Activated CD4-positive, alpha-beta memory T cell treated with anti-CD3 and anti-CD28 coated beads for 36 hours (primary cell): ENCODE measurements at places on chromosomes 7 and 10. TPM values are rescaled to one million over a fixed set of nuclear protein-coding genes. Genes with fewer than 3 reads are reported as not detected.

DNA sequence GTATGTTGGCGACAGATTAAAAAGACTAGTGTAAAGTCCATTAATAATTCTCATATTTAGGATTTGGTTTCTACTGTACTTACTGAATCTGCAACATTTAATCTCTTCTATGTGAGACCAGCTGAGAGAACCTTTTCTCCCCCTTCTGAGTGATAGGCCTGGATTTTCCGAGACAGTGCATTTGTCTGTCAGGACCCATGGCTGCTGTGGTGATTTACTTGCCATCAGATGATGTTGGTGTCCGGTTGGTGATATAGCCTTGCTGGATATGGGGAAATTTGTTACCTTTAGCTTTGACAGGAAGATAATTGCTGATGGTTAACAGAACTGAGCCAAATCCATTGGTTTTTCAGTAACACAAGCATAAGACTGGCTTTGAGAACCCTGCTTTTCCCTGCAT lies 517.2 kb downstream of the LRMDA start:
- H3K27ac ChIP-seq = no peak overlapping the region
- no peak overlapping the region for H3K4me3 ChIP-seq
- H3K36me3 ChIP-seq = no peaks in the 10 kb centered on the region
- no peaks in the 10 kb centered on the region for H3K4me1 ChIP-seq
- DNase-seq = no peak

- H3K4me3 ChIP-seq = no peak overlapping the region
- H3K27me3 ChIP-seq = no peaks in the 10 kb centered on the region
- no peaks in the 10 kb centered on the region for H3K36me3 ChIP-seq
- H3K4me1 ChIP-seq = no peaks in the 10 kb centered on the region
Measured at GRCh38 chr10:65328486-65328885, 1597.3 kb upstream of the LRRTM3 start.

- H3K4me3 ChIP-seq = no peak overlapping the region
- peak; percentile 41 for DNase-seq
- H3K27me3 ChIP-seq = no peaks in the 10 kb centered on the region
- peak overlapping the region; percentile 89 for H3K27ac ChIP-seq
Measured at GRCh38 chr10:72223743-72224101, 7.6 kb upstream of the ASCC1 start.

DNA sequence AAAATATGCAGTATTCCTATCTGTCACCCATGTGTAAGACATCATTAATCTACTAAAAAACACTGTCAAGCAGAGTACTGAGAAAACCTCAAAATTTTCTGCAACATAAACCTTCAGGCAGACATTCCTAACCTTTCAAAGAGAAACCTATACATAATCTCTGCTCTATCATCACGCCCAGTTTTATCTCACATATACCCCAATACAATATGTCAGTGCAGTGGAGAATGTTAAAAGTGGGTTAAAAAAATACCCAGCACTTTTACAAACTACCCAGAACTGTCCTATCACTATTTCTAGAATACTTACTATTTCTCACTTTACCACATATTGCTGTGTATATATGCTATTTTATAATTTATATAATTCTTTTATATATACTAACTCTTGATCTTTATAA lies 922.0 kb upstream of the SORCS1 start:
- no peak for DNase-seq
- H3K27me3 ChIP-seq = no peaks in the 10 kb centered on the region
- no peaks in the 10 kb centered on the region for H3K36me3 ChIP-seq
- no peaks in the 10 kb centered on the region for H3K4me1 ChIP-seq
- no peak overlapping the region for H3K4me3 ChIP-seq
- no peak overlapping the region for H3K27ac ChIP-seq

GRCh38 chr10:128067691-128068397 lies 58.4 kb downstream of the MKI67 start:
- peak; percentile 7 for DNase-seq
- H3K4me1 ChIP-seq = peaks cover 52% of the 10 kb centered on the region
- H3K4me3 ChIP-seq = no peak overlapping the region

DNA sequence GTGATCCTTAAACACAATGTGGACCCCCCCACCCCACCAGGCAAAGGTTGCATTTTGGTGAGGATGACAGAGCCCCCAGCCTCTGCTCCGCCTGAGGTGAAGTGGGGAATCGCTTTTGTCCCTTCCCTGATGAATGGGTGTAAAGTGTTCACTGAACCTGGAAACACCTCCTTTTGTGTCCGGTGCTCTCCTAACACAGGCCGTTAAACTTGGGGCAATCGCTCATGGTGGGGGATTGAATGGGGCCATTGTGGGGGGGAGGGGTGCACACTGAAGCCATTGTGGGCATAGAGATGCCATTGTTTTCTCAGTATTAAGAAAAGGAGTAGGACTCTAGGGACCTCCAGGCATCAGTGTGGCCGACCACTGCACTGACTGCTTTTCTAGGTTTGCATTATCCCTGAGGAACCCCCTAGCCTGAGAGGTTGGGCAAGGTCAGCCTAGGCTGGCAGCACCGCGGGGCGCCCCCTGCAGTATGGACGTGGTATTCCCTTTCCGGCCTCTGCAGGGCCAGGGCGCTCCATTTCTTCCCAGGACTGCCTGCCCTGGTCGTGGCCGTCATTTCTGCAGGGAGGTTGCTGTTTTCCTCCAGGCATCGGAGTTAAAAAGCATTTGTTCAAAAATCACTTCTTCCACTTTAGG lies 158.3 kb downstream of the TCF7L2 start:
- DNase-seq = peak; percentile 43
- no peaks in the 10 kb centered on the region for H3K36me3 ChIP-seq
- no peak overlapping the region for H3K4me3 ChIP-seq
- H3K27me3 ChIP-seq = peaks cover 6% of the 10 kb centered on the region
- no peak overlapping the region for H3K27ac ChIP-seq

DNA sequence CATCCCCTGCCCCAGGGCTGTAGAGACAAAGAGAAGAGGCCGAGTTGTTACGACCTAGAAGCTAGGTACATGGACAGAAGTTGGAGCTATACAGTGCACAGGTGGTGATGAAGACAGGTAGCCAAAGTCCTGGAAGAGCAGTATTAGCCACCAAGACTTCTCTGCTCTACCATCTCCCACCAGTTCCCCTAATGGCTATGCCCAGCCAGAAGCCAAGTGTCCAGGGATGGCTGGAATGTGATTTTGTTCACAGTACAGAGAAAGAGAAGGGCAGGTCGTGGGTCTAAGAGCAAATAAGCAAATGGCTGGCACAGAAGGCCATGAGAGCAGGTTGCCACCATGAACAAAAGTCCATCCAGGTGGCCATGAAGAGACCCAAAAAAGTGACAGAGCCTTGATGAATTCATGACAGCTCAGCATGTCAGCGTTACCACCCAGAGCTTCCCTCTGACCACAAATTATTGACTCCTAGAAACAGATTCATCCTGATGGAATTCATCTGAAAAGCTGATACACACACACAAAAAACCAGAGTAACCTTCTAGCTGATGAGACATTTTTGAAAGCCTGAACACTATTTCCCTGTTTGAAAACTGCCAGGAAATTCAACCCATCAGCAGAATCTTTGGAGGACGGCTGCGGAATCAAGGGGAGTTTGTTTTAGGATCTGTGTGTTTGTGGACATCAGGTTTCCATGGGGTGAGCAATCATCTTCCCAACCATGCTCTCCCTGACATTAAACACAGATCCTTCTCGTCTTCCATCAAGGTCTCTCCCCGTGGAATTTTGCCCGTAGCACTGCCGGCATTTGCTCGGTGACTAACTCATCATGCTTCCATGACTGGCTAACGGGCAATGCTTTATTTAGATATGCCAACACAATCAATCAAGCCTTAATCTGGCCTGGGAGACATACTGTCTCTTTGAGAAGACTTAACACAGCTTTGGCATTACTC lies 906.7 kb upstream of the AUTS2 start:
- no peaks in the 10 kb centered on the region for H3K27me3 ChIP-seq
- H3K4me1 ChIP-seq = no peaks in the 10 kb centered on the region
- H3K36me3 ChIP-seq = no peaks in the 10 kb centered on the region
- H3K27ac ChIP-seq = no peak overlapping the region

GRCh38 chr10:11593612-11594011 lies 17.8 kb downstream of the USP6NL start:
- H3K4me1 ChIP-seq = peaks cover 3% of the 10 kb centered on the region
- DNase-seq = no peak
- peaks cover 1% of the 10 kb centered on the region for H3K27me3 ChIP-seq
- H3K27ac ChIP-seq = no peak overlapping the region
- no peaks in the 10 kb centered on the region for H3K36me3 ChIP-seq
- no peak overlapping the region for H3K4me3 ChIP-seq

DNA sequence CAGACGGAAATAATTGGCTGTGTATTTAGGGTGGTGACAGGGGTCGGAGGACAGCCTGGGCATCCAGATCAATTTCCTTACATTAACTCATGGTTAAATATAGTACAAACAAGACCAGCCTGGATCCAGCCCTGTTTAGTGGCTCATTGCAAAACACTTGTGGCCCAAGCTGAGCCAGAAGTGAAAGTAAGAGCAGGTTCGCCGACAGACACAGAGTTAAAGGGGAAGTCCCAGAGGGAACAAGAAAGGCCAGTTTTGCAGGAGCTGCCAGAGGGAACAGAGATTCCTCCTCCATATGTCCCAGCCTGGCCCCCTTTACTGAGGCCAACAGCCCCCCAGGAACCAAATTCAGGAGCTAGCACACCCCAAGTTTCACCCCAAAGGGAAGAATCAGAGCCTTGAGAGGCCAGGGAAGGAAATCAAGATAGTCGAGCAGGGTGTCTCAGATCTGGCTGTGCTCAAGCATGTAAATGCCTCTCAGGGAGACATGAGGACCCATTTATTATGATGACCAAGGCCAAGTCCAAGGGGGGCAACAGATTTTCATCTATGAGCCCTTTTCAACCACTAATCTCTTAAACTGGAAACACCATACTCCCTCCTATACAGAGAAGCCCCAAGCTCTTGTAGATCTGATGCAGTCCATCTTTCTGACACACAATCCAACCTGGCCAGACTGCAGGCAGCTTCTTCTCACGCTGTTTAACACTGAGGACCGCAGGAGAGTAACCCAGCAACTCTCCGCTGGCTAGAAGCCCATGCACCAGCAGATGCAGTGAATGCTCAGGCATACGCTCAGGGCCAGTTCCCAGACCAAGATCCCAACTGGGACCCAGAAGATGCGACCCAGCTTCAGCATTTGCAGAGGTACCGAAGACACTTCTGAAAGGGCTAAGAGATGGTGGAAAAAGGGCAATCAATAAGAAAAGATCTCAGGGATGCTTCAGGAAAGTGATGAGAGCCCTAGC lies 15.9 kb upstream of the ADCK2 start:
- peak; percentile 66 for DNase-seq
- H3K27me3 ChIP-seq = peaks cover 4% of the 10 kb centered on the region
- no peak overlapping the region for H3K27ac ChIP-seq
- peak overlapping the region; percentile 49 for H3K4me3 ChIP-seq
- peaks cover 17% of the 10 kb centered on the region for H3K4me1 ChIP-seq

DNA sequence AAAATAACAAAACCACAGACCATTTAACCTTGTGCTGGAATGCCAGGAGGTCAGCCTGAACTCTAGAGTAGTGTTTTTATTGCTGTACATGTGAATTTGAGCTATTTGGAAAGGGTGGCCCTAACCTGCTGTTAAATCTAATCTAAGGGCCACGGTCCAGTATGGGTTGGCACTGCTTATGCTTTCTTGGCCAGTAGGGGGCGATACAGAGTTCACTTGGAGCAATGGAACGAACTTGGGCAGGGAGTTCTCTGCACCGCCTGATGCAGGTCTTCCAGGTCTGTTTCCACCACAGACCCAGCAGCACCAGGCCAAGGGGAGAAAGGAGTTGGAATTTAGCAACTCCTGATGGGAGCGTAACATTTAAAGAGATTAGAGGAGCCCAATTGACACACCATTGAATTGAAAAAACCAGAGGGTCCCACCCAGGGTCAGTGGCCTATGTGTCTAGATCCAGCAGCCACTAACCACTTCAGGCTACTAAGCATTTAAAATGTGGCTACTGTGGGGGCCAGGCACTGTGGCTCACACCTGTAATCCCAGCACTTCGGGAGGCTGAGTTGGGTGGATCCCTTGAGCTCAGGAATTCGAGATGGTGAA lies 75.7 kb upstream of the EFCAB10 start:
- no peak overlapping the region for H3K27ac ChIP-seq
- H3K36me3 ChIP-seq = peaks cover 21% of the 10 kb centered on the region
- H3K4me1 ChIP-seq = peaks cover 3% of the 10 kb centered on the region
- H3K4me3 ChIP-seq = no peak overlapping the region

DNA sequence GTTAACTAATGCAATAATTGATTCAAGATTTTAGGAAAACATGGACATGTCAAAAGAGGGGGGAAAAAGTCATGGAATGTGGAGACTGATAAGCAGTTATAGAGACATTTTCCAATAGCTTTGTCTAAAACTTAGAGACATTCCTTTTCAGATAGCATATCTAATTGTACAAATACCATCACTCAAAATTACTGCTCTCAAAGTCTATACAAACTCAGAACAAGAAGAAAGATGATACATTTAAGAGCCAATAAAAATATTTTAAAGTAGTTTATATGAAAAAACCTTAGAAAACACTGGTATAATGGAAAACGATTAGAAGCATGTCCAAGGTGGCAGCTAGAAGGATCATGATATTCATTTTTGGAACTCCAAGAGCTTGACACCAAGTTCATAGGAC lies 146.5 kb downstream of the DOCK4 start:
- peaks cover 3% of the 10 kb centered on the region for H3K27me3 ChIP-seq
- H3K27ac ChIP-seq = no peak overlapping the region
- H3K4me3 ChIP-seq = no peak overlapping the region
- H3K36me3 ChIP-seq = no peaks in the 10 kb centered on the region
- DNase-seq = no peak

- peaks cover 10% of the 10 kb centered on the region for H3K27me3 ChIP-seq
- H3K36me3 ChIP-seq = no peaks in the 10 kb centered on the region
- DNase-seq = no peak
- peaks cover 8% of the 10 kb centered on the region for H3K4me1 ChIP-seq
- H3K4me3 ChIP-seq = no peak overlapping the region
Measured at GRCh38 chr7:135277161-135277560, 43.5 kb downstream of the STRA8 start.

GRCh38 chr7:42522227-42522991 lies 285.4 kb upstream of the GLI3 start:
- no peaks in the 10 kb centered on the region for H3K27me3 ChIP-seq
- H3K36me3 ChIP-seq = no peaks in the 10 kb centered on the region
- H3K27ac ChIP-seq = no peak overlapping the region
- no peaks in the 10 kb centered on the region for H3K4me1 ChIP-seq
- no peak overlapping the region for H3K4me3 ChIP-seq
- DNase-seq = no peak

- H3K27me3 ChIP-seq = no peaks in the 10 kb centered on the region
- DNase-seq = no peak
- peaks cover 9% of the 10 kb centered on the region for H3K36me3 ChIP-seq
- no peak overlapping the region for H3K4me3 ChIP-seq
Measured at GRCh38 chr7:77897004-77897547, 98.5 kb downstream of the PHTF2 start.

GRCh38 chr10:103506061-103506460 lies 12.6 kb downstream of the NEURL1 start:
- no peak overlapping the region for H3K27ac ChIP-seq
- peaks cover 18% of the 10 kb centered on the region for H3K4me1 ChIP-seq
- no peak for DNase-seq
- H3K36me3 ChIP-seq = no peaks in the 10 kb centered on the region

- no peak overlapping the region for H3K4me3 ChIP-seq
- no peak overlapping the region for H3K27ac ChIP-seq
- no peaks in the 10 kb centered on the region for H3K27me3 ChIP-seq
- DNase-seq = no peak
- no peaks in the 10 kb centered on the region for H3K36me3 ChIP-seq
Measured at GRCh38 chr10:25390733-25391132, 215.9 kb downstream of the GPR158 start.

GRCh38 chr10:22620140-22620857 lies 94.1 kb downstream of the PIP4K2A start:
- H3K4me3 ChIP-seq = no peak overlapping the region
- peak; percentile 68 for DNase-seq
- peak overlapping the region; percentile 68 for H3K27ac ChIP-seq
- H3K36me3 ChIP-seq = peaks cover 1% of the 10 kb centered on the region

The TRPV5 gene
- total RNA-seq = not detected

The ENTPD1 gene
- 2.8 TPM for total RNA-seq

The CFAP69 gene
- total RNA-seq = not detected

The SPDYE6 gene
- not detected for total RNA-seq

The KBTBD2 gene
- 25.0 TPM for total RNA-seq

The OR6B1 gene
- total RNA-seq = not detected

The PON1 gene
- total RNA-seq = not detected
